ENCODE measurements at places on chromosomes 4 and X.

GRCh38 chr4:182885738-182886077, 31.5 kb downstream of the DCTD start:
- no peak for DNase-seq

GRCh38 chrX:147848543-147849443, 62.9 kb upstream of the FMR1 start:
- DNase-seq, result no peak

DNA sequence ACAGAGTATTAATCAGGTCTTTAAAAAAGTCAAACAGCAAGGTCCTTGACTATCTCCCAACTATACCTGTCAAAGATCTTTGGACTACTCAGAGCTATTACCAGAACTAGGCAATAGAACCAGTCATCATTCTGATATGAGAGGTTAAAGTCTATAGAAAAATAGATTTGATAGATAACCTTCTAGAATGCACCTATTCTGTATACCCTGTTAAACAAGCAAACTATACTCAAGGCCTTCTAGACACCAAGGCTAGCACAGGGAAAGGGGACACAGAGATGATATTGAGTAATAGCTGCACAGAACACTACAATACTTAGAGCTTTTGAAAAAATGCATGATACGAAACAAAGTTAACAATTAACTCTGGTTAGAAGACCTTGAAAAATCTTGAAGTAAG, 149.5 kb downstream of the NR3C2 start:
- DNase-seq, result no peak

GRCh38 chrX:137565921-137566745, at the start of gene ZIC3:
Gene ZIC3, plus strand, starts transcription at chrX:137566127. Its CDS starts 565 bp downstream, at chrX:137566692.
- no peak for DNase-seq

- no peak for DNase-seq
Measured at GRCh38 chrX:56231537-56232090, 542 bp upstream of the KLF8 start.

GRCh38 chrX:72478853-72479252, 93.8 kb downstream of the HDAC8 start:
- no peak for DNase-seq

- DNase-seq, result peak; percentile 64
Measured at GRCh38 chr4:153221783-153222706, 17.8 kb downstream of the TRIM2 start.

DNA sequence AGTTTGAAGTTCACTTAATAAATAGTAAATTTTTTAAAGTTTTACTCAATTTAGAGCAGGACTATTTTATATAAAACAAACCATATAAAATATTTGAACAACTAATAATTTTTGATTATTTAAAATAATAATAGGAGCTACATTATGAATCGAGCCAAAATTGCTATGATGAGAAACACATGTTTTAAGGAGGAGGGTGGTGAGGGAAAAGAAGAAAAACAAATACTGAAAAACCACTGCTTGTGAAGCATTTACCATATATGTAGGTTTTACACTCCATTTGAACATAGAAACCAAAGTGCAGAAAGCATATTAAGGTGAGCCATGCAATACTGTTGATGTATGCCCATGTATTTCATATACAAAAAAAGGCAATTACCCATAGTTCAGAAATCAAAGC, 448.9 kb downstream of the FSTL5 start:
- DNase-seq, result no peak
